Endodermal cell (in vitro differentiated cells): ENCODE measurements at places on chromosomes 12 and 14.
A peak's percentile ranks its signal among the peaks of the same experiment; 100 is the strongest.

DNA sequence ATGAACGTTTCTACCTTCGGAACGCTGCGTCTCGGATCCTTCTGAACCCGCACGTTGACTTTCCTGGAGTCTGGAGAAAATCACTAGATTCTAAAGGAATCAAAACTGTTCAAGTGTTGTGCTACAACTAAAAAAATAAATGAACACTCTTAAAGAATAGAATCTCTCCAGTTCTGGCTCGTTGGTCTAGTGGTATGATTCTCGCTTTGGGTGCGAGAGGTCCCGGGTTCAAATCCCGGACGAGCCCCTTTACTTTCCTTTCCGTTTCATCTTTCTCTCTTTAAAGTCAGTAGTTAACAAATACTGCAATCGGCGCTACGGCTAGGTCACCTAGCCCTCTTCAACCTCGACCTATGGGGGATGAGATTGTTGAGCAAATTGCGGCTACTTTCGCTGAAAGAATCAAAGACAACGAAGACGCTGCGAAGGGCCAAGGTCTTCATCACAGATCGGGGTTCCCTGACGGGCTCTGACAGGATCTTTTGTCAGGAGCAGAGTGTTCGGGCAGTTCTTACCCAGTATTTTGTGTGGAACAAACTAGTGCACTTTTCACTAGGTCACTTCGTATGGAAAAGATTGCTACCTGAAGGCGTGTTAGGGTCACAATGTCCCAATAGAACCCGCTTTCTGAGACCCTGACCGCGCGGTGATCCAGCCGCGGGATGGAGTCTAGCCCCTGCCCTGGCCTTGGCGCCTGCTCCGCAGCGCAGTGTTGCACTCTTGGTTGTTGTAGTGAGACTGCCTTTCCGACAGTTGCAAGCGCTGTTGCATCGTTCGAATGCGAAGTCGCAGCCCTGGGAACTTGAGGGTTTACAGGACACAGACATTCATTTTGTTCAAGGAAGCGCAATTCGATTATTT lies 8.4 kb downstream of the OR6S1 start:
- peak; percentile 94 for DNase-seq

DNA sequence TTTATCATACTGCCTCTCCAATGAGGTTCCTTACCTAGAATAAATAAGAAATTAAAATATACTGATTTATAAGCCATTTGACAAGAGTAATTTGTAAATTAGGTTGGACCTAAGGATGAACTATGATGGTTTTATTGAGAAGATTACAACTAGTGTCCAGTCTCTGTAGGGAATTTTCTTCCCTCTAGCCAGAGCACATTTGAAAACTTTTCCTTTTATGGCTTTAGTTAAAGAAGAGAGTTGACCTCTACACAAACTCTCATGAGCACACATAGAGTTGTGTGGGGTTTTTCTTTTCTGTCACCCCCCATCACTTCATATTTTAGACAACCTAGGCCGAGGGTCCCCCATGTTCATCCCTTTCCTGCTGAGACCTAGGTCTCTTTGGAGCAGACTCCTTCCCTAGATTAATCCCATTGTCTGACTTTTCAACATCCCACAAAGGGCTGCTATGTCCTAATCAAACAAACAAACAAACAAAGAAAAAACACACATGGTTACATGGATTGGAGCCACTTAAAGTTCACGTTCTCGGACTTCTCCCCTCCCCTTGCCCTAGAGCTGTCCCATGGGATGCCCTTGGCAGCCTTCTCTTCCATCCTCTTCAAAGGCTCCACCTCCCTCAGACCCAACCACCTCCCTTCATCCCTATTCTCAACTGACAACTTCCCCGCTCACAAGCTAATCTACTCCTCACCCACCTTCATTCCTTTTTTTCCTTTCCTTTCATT lies 40.7 kb downstream of the GPR135 start:
- no peak for DNase-seq

DNA sequence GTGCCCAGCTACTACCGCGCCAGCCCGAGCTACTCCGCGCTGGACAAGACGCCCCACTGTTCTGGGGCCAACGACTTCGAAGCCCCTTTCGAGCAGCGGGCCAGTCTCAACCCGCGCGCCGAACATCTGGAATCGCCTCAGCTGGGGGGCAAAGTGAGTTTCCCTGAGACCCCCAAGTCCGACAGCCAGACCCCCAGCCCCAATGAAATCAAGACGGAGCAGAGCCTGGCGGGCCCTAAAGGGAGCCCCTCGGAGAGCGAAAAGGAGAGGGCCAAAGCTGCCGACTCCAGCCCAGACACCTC lies 697 bp downstream of the HOXC10 start:
- DNase-seq, result no peak

DNA sequence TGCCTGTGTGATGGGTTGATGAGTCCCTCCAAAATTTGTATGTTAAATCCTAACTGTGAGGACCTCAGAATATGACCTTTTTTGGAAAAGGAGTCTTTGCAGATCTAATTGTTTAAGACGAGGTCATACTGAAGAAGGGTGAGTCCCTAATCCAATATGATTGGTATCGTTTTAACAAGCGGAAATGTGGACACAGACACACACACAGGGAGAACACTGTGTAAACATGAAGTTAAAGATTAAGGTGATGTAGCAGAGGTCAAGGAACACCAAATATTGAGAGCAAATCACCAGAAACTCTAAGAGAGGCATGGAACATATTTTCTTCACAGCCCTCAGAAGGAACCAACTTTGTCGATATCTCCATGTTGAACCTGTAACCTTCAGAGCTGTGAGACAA lies 1106.7 kb downstream of the SLC6A15 start:
- DNase-seq, result no peak

GRCh38 chr12:104909761-104910160 lies 48.3 kb downstream of the SLC41A2 start:
- DNase-seq, result no peak

GRCh38 chr12:64480148-64480547 lies 28.2 kb downstream of the TBK1 start:
- DNase-seq, result no peak

- no peak for DNase-seq
These were observed 23.6 kb upstream of the C12orf76 start for GRCh38 chr12:110071967-110072366.

- DNase-seq, result no peak
These were observed 40.5 kb downstream of the METTL25 start for GRCh38 chr12:82398879-82399278.

DNA sequence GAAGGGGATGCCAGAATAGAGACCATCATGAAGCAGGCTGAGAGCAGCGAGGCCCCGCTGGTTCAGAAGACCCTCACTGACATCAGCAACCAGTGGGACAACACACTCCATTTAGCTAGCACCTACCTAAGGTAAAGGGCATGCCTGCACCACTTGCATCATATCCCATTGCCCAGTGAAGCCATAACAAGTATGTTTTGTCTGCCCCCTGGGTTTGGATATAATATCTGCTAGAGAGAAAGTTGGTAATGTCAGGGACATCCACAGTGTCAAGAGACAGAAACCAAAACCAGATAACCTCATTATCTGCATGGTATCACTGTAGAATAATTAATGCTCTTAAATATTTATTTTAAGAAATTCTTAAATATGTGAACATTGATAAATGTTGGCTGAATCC lies 173.8 kb downstream of the SYNE2 start:
- DNase-seq, result no peak

DNA sequence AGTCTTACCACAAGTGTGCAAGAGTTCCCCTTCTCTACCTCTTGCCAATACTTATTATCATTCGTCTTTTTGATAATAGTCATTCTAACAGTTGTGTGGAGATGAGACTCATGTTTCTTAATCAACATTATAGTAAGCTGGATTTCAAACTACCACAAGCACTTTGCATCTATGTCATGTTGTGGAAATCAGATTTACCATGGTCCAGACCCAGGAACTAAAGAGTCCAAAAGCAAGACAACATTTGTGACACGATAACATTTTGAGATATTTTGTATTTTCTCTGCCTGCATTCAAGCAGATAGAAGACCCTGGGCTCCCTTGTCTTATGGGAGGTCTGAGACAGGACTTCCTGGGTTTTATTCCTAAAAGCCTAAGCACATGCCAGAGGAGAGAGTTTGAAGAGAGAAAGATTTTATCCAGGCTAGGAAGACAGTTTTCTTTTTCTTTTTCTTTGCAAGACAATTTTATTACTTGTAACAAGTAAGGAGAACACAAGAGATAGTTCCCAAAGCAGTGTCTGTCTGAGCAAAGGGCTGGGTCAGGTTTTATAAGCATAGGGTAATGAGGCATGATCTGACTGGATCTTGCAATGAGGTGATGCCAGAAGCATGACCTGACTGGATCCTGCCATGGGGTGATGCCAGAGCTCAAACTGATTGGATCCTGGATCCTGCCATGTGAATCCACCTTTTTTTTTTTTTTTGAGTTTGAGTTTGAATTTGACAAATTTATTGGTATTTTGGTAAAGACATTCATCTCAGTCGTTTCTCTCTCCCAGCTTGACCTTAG lies 180.5 kb upstream of the HMGA2 start:
- DNase-seq, result no peak

DNA sequence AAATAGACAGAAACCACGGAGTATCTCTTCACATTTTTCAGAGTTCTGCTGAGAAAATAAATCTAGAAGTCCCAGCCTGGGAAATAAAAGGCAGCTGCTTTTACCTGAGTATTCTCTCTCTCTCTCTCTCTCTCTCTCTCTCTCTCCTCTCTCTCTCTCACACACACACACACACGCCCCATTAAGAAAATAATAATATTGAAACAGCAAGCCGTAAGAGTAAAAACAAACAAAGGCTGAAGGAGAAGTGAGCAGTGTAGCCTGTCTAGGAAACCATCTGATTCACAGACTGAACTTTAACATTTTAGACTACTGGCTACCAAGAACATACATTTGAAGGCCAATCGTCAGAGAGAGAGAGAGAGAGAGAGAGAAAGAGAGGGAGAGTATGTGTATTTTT lies 8.4 kb downstream of the PTHLH start:
- DNase-seq, result no peak

DNA sequence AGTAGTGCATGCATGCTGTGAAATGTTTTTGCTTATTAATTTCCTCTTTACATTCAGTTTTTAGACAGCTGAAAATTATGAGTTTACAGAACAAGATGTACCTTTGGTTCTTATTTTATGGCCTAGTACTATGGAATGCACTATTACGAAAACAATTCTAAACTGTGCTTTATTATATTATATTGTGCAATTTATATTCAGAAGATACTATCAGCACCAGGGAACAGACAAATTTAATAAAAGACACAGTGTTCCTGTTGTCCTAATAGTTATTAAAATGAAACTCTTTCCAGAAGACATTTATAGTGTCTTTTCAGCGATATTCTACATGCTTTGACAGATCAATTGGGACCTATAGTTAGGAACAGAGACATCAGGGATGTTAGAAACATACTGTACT lies 427.3 kb downstream of the BTG1 start:
- no peak for DNase-seq
